ENCODE measurements at places on chromosomes 6 and 20. TPM values are rescaled to one million over a fixed set of nuclear protein-coding genes. Genes with fewer than 3 reads are reported as not detected.

FGD2 gene
- 1.5 TPM for total RNA-seq

DNA sequence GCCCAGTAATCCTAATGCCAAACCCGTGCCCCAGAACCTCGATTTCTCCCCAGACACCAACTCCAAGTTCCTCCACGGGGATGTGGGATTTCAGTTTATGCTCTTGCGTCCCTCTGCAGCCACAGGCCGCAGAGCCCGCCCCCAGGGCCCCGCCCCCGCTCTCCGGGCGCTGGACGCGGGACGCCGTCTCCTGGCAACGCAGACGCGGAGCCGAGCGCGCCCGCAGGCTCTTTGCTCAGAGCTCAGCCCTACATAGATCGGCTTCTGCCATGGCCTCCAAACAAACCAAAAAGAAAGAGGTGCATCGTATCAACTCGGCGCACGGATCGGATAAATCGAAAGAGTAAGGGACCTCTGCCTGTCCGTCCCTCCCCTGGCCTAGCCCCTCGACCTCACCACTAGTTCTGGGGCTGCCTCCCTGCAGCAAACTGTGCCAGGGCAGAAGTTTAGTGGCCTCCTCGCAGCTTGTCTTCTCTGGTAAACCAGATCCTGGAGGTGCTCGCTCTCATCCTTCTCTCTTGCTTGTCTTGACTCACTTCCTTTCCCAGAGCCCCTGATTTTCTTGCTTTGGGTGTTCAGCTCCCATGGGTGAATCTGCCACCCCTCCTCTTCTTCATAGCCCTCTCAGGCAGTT is at the start of gene ADGB:
Gene ADGB (plus strand): TSS at position 201 of the 634 bp plus-strand sequence. CDS start 69 bp downstream, at position 270.
- no peak for DNase-seq

GRCh38 chr6:54426995-54427394 is 118.8 kb downstream of the TINAG start:
- no peak for DNase-seq

DNA sequence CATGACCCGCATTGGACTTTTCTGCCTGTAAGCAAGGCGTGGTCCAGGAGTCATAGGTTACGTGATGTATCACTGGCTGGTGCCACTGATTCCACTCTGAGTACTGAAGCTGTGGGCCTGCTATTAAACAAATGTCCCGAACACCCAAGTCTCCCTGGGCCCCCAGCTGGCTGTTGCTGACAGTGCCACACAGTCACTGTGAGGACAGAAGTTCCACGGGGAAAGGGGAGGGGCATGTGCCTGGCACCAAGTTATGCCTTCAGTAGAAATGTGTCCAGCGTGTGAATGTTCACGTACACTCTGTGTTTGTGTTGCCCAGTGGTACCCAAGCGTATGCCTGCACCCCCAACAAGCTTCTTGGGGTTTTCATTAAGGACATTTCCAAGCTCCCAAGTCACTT is 171.4 kb upstream of the QKI start:
- no peak for DNase-seq

DNA sequence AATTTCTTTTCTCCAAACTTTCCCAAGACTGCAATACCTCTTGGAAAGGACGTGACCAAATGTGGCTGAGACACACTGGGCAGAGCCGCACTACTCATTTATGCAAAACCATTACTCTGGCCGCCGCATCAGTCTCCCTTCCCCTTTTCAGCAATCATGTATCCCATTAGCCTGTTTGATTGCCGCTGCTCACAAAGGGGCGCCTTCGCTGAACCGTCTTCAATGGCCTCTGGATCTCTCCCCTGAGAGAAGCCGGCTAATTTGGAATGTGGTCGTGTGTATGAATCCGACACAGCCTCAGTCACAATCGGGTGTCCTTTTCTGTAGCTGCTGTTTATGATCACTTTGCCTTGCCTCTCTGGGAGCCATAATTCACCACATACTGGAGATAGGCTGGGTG is 361.1 kb downstream of the ZFAND3 start:
- no peak for DNase-seq

DNA sequence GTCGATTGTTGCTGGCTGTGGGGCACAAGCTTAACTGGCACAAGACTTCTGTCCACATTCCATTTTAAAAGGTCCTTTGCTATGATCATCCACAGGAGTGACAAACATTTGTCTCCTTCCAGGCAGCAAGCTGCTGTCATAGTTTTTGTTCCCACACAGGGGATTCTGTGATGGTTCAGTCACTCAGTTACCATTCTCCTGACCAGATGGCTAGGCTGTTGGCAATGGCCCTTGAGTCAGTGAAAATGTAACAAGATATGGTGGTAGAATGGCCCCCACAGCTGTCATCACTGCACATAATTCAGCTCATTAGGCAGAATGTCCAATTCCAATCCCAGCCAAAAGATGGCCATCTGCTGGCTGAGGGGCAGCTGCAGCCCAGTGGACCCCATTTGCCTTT is 13.7 kb downstream of the BPIFA1 start:
- DNase-seq = no peak

WFDC2 gene
- not detected for total RNA-seq

- no peak for DNase-seq
These were observed 19.0 kb downstream of the REM1 start for GRCh38 chr20:31494131-31494530.

DNA sequence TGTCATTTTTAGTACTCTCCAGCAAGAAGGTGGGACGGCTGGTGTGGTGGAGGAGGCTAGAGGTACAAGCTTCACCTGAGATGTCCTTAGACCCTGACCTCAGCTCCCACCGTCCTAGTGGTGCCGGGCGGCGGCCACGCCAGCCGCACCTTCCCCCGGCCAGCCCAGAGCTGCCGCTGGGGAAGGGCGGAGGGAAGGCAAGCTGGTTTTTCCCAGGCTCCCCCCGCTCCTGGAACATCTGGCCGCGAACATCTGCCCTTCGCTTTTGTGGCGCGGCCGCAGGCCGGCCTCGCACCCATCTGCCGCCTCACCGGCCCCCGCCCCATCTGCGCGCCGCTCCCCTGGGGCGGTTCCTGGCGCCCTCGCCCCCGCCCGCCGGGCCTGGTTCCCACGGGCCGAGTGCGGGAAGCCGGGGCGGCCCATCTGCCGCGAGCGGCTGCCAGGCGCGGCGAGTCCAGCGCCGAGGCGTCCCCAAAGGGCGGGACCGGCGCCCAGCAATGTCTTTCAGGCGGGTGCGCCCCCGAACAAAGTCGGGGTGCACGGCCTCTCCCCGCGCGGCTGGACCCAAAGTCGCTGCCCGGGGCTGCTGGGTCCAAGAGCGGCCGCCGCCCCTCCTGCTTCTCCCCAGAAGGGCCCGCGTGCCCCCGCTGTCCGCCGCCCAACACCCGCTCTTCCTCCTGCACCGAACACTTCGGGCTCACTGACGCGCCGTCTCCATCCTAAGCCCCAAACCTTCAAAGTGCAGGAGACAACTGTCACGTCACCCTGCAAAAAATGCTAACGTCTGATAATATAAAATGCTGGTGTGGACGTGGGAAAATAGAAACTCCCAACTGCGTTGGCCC is 17.3 kb upstream of the ID1 start:
- no peak for DNase-seq

DNA sequence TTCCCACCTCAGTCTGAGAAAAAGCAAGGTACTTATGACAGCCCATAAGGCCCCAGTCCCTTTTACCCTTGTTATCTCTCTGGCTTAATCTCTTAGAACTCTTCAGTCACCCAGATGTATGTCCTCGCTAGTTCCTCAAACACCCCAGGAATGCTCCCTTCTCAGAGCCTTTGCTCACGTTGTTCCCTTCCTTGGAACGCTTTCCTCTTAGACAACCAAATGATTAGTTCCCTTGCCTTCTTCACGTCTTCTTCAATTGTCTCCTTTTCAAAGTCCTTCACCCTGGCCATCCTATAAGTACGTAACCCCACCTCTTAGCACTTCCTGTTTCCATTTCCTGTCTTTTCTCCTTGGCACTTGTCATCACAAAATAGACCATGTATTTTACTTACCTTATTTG is 1.1 kb upstream of the APOBEC2 start:
- no peak for DNase-seq

C6orf58 gene
- total RNA-seq = not detected

DNA sequence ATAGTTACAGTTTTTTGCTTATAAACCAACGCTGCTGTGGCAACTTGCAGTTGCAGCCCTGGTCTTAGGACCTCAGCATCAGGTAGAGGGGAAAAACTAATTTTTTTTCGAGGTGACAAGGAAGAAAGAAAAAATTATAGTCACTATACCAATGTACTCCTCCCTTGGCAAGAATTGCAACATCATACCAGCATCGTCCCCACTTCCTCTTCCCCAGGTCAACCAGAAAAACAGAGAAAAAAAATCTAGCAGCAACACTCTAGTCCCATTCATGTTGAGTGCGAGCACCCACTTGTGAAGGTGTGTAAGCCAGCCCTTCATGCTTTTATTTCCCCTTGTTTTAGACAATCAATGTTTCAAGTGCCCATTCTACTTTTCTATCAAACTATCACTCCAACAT is 13.1 kb upstream of the DCBLD1 start:
- DNase-seq = no peak

DNA sequence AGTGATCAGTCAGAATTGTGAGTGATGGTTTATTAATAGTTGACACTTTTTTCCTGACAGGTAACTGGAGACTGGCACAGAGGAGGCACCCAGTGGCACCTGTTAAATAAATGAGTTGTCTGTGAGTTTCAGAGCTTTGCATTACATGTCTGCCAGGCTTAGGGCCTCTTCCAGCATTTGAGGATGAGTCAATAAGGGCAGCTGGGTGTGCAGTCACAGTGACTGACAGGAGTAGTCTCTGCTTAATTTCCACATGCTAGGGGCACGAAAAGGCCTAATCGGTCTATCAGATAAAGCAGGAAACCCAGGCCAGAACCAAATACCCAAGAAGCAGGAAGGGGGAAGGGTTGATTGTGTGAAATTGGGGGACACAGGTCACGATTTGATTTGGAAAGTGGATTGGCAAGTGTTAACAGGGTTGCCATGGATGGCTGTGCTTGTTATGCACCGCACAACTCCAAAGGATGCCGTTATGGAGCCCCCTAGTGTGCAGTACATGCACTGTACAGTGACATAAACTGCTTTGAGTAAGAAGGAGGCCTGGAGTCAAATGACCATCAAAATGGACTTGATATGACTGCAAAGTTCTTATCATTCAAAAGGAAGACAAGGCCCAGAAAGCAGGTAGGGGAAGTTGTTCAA is 111.9 kb upstream of the GGTLC1 start:
- DNase-seq = peak; percentile 74

DNA sequence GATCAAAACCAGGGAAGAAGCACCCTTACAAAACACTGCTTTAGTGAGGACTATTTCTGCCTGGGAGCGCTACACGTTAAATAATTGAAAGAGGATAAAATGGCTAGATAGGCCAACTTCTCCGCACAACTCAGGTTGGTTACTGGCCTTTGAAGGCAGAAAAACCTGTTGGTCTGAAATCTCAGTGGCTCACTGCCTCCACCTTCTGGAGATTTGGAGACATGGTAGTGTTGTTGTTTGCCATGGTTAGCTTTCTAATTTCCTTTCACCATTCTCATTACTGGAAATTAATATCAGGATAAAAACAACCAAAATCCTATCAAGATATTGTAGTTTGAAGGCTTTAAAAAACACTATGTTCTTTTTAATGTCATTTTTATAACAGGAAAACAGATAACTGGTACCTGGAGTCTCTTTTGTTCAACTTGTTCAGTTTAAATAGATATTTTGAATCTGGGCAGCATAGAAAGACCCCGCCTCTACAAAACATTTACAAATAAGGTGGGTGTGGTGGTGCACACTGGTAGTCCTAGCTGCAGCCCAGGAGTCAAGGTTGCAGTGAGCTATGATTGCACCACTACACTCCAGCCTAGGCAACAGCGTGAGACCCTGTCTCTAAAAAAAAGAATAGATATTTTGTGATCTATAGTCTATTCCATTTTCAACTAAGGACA is 27.5 kb upstream of the BCLAF1 start:
- peak; percentile 73 for DNase-seq

DNA sequence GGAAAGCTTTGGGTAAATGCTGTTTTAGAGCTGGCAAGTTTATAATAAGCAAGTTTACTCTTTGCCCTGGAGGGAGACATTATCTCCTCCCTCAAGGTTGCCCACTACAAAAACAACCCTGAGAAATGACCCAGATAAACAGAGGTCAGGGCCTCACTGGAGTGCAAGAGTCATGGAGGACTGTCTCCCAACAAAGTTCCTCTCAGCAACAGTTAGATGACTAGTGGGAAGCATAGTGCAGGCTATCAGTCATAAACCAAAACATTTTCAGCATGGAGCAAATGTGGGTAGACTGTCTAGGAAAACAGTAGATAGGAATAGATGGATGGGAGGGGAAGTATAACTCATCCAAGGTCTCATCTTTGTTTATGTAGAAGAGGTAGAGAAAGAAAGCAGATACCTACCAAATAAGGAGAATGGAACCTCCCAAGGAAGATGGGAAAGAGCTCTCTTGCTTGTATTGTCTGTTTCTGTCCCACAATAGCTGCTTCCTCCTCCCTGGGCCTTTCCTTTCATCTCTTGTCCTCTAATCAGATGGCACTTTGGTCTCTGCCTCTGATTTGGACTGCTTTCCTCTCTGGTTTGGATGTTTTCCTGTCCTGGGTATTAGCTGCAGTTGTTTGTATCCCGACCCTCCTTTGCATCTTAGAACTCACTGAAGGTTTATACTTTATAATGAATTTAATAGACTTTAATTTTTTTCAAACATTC is 95.4 kb downstream of the WASF1 start:
- DNase-seq = no peak

DNA sequence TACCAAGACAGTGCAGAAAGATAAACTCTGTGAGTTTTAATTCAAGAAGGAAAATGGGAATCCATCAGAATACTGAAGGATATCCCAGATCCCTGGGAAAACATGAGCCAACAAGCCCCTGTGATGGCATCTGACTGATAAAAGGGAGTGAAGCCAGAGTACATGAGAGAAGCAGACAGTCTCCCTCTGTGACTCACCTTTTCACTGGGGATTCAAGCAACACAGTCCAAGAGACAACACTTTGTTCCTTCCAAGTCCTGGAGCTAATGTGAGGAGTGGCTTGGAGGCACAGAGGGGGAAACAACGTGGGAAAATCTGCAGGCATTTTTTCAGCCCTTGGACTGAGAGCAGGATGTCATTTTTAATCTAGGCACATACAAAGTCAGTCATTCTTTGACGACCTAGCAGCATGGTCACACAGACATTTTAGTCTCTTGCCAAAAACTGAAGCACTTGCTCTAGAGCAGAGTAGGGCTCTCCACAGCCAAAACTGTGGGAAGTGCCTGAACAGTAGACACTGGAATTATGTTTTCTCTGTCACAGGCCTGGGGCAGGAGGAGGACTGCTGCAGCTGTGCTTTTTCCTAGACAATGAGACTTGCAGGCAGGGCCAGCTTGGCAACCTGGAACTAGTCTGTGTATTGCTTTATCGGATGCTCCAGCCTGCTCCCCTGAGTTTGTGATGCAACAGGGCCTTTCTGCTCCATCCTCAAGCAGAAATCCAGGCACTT is 465.0 kb upstream of the GJE1 start:
- DNase-seq = no peak

Measured in activated CD4-positive, alpha-beta T cell treated with anti-CD3 and anti-CD28 coated beads, Interleukin-2, amount 10 ng/mL, durations not matched to agents 7 days and 5 days (primary cell).